ENCODE measurements at places on chromosomes 6 and 20.
A peak's percentile ranks its signal among the peaks of the same experiment; 100 is the strongest.

DNA sequence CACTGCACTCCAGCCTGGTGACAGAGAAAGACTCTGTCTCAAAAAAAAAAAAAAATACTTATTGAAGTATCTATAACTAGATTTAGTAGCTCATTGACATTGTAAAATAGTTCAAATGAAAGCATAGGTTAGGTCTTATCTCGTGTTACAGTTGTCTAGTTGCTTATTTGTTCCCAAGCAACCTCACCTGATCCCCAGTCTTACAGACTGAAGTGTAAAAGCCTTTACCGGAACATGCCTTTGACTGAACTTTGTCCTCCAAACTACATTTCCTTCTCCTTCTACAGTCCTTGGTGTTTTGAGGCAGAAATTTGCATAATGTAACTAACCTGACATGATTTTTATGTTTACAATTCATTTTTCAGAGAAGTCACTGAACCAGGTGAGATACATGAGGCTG, 61.0 kb downstream of the PKIB start:
- no peak for DNase-seq

GRCh38 chr6:30966154-30966553, 17.4 kb upstream of the MUC21 start:
- DNase-seq = no peak

DNA sequence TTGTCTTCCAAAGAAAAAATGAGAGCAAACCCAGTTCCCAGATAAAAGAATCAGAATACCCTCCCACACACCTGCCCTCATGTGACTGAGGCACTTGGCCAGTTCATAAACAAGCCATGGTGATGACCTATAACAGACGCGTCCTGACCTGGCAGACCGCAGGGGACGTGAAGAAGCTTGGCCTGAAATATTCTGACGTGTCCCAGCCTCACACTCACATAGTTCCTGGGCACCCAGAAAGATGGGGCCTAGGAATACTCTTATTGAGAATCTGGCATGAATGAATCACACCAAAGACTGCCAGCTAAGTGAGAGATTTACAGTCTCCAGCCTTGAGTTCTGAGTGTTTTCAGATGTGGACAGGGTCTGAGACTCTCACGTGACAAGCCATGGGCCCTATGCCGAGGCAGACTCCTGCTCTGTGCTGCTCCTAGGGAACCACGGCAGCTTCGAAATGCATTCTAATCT, 17.2 kb upstream of the MAP3K4 start:
- peak; percentile 41 for DNase-seq

GRCh38 chr20:17502105-17502504, 29.1 kb downstream of the BFSP1 start:
- no peak for DNase-seq

DNA sequence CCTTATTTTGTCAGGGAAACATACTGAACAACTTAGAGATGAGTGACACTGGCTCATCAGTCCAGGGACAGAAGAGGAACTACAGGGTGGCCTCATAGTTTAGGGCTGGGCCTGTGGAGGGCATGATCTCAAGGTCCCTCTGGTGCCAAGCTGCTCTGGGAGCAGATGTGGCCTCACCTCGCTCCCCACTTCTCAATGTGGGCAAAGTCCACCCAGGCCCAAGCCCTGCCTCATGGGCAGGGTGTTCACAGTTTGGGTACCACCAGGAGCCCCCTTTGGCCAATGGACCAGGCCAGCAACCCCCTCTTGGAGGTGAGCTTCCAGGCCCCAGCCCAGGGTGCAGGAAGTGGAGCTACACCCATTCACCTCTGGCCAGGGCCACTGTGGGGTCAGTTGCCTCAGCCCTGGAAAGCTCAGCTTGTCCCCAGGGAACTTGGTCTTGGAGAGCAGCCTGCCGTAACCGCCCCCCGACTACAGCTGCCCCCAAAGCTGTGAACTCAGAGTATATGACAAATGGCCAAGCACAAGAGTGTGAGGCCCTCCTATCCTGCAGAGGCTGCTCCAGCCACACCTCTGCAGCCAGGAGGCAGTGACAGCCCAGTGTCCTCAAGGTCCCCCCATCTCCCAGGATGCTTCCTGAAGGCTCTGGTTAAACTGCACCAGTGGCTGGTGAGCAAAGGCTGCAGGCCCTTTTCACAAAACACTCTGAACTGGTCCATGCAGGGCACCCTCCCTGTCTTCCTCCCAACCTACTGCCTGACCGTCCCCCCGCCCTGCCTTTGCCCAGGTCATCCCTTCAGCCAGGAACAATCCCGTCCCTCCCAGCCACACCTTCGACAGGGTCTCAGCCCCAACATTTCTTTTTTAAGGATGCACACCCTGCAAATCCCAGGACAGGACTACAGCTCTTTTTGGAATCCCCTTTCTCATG, 3.6 kb downstream of the ADISSP start:
- no peak for DNase-seq
